CD14-positive monocyte (primary cell): ENCODE measurements at places on chromosomes 2 and 18.

- DNase-seq: no peak
These were observed 937 bp downstream of the EGR4 start for GRCh38 chr2:73292316-73292905.

DNA sequence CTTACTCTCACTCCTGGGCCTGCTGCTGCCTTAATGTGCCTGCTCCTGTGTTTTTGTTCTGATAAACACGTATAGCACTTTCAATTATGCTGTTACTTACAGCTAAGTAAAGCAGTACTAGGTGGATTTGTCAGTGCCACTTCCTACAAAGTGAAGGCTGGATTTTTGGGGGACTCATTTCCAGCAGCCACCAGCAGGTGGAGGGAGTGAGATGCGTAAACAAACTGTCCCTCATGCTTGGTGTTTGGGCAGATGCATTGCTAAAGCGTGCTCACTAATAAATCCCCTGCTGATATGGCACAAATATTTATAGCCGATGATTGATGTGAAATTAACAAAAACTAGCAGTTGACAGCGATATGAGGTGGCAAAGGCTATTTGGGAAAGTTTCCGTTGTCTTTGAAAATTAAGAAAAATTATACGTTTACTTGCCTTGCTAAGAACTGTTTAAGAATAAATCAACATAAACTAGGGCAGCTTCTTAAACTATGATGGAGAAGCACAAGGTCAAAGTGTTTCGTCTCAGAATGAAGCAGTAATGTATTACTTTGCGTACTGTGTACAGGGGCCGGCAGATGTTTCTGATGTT, 101.7 kb downstream of the AGAP1 start:
- DNase-seq: no peak

- DNase-seq: no peak
These were observed 67.6 kb downstream of the CELF4 start for GRCh38 chr18:37497853-37498518.

GRCh38 chr2:32905270-32905669, 41.5 kb upstream of the LTBP1 start:
- no peak for DNase-seq

- no peak for DNase-seq
These were observed 297.1 kb downstream of the AFF3 start for GRCh38 chr2:99845296-99845695.

GRCh38 chr2:84055816-84056215, 403.3 kb downstream of the SUCLG1 start:
- no peak for DNase-seq

- no peak for DNase-seq
These were observed 78.5 kb downstream of the EXOC6B start for GRCh38 chr2:72747344-72747743.

- DNase-seq: no peak
These were observed 5.6 kb downstream of the BCL11A start for GRCh38 chr2:60547841-60548240.

- no peak for DNase-seq
These were observed 237.5 kb downstream of the NOL4 start for GRCh38 chr18:33987206-33987605.

GRCh38 chr2:56109994-56110393, 73.8 kb upstream of the CCDC85A start:
- no peak for DNase-seq

GRCh38 chr2:96533292-96534073, 3.1 kb upstream of the ARID5A start:
- peak; percentile 85 for DNase-seq

- DNase-seq: peak; percentile 92
These were observed at the start of gene IL1A for GRCh38 chr2:112784199-112785189. IL1A (minus strand) TSS chr2:112784493; CDS start chr2:112783770, 723 bp downstream.

- DNase-seq: no peak
These were observed 83.1 kb downstream of the FBXO15 start for GRCh38 chr18:74064510-74064909.

DNA sequence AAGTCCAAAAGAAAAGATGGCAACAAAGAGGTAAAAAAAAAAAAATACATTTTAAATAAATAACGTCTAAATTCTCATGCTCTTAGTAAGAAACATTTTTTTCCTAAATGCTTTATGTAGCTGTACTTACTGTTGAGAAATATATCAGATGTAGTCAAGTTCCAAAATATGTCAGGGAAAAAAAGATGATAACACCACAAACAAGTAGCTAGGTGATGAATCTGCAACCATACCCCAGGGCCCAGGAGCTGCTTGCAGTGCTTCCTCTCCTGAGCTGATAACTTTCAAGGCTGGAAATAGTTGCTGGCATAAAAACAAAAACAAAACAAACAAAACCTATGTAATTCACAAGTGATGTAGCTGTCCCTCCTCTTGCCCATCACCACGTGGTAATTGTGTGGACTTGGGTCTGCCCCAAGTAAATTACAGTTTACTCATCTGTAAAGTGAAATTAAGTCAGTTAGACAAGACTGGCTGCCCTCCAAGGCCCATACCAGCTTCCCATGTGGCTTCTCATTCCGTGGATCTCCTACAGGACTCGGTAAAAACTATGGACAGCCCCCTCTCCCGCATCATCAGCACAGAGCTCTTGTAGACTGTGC, 82.6 kb downstream of the SP100 start:
- DNase-seq: no peak

- DNase-seq: peak; percentile 38
These were observed 10.9 kb upstream of the MYOM1 start for GRCh38 chr18:3230401-3231334.
